ENCODE measurements at places on chromosomes 16 and 17. TPM values are rescaled to one million over a fixed set of nuclear protein-coding genes. Genes with fewer than 3 reads are reported as not detected.

- no peak for DNase-seq
These were observed 16.8 kb upstream of the DRG2 start for GRCh38 chr17:18070861-18071340.

GRCh38 chr17:63519116-63519881 lies 3.9 kb upstream of the KCNH6 start:
- DNase-seq, result no peak

TLCD3B gene
- total RNA-seq, result 0.07 TPM

GRCh38 chr16:68194251-68194650 lies 41.7 kb downstream of the ESRP2 start:
- DNase-seq, result no peak

DNA sequence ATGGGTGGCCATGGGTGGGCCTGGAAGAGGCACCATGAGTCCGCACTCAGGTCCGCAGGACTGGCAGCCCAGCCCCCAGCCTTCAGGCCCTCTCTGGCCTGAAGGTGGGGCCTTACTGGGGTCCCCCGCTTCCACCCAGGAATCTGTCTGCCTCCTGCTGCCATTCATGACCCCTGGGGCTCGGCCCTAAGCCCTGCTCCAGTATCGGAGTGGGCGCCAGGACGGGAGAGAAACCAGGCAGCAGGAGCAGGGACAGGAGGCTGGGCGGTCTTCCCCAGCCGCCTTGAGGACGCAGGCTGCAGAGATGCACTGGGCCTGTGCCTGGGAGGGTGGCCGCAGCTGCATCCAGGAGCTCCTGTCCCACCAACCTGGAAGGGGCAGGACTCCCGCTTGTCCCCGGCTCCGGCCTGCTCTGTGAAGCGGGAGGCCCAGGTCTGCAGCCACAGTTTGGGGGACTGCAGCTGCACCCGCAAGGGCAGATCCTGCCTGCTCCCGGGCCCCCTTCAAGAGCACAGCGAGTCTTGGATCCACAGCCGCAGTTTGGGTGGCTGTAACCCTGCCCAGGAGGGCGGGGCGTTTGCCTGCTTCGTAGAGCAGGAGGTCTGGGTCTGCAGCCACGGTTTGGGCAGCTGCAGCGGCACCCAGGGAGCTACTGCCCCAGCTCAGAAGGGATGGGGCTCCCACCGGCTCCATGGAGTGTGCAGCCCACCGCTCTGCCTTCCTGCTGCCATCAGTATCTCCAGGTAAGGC lies 81.8 kb upstream of the DNAJA2 start:
- no peak for DNase-seq

GRCh38 chr17:44466339-44466738 lies 36.9 kb downstream of the GPATCH8 start:
- DNase-seq, result no peak

DNA sequence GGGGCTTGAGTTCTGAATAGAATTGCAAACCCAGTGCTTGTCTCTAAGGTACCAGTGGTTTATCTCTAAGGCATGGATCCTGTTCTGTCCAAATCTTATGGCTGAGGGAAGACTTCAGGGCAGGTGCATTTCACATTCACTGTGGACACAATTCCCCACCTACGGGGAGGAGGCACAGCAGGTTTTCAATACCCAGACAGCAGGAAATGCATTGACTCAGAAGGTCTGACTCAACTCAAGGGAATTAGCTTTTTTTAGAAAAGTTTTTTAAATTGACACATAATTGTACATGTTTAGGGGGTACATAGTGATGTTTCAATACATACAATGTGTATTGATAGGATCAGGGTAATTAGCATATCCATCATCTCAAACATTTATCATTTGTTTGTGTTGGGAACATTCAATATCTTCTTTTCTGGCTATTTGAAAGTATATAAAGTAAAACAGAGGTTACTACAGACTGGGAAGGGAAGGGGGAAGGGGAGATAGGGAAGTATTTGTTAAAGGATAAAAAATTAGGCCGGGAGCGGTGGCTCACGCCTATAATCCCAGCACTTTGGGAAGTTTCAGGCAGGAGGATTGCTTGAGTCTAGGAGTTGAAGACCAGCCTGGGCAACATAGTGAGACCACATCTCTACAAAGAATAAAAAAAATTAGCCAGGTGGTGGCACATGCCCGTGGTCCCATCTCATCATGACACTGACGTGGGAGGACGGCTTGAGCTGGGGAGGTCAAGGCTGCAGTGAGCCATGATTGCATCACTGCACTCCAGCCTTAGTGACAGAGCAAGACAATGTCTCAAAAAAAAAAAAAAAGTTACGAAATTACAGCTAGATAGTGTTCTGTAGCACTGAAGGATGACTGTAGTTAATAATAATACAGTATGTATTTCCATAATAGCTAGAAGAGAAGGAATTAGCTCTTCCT lies 54.9 kb downstream of the RGS9 start:
- no peak for DNase-seq

GRCh38 chr16:351804-352520 lies 561 bp downstream of the AXIN1 start:
- no peak for DNase-seq

Measured in NCI-H460 (cell line).